Renal cortex interstitium (tissue), 15 donors: ENCODE measurements at places on chromosomes 5 and 9.

GRCh38 chr9:124831642-124832364 lies 21.5 kb upstream of the WDR38 start:
- DNase-seq = no peak

DNA sequence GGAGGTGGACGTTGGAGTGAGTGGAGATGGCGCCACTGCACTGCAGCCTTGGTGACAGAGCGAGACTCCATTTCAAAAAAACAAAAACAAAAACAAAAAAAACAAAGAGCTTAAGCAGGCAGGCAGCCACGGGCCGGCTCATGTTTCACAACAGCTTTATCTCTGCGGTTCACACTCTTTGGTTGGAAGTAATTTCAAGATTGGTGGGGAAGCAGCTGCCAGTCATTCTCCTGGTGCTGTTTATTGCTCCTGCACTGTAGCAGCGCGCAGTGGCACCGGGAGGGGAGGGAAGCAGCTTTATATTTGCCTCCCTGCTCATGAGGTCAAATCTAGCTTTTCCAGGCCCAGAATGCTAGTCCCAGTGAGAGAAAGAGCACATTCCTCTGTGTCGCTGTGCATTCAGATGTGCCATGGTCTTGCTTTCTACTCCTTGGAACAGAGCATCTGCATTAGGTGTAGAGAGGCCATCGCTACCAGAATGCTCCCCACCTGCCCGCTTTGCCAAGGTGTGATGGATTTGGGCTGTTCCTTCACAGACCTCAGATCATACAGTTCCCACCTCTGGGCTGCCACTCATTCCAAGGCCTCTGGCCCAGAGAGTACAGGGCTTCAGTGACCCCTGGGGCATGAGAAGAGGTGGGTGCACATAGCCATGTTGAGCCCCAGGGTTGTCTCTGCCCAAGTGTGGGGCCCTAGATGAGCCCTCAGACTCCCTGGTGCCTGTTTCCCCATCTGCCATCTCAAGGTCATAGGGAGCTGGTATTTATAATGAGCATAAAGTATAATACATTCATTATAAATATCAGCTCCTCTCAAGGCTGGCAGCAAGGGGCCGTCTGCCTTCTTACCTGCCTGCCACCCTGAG lies 270.4 kb downstream of the MED10 start:
- no peak for DNase-seq

DNA sequence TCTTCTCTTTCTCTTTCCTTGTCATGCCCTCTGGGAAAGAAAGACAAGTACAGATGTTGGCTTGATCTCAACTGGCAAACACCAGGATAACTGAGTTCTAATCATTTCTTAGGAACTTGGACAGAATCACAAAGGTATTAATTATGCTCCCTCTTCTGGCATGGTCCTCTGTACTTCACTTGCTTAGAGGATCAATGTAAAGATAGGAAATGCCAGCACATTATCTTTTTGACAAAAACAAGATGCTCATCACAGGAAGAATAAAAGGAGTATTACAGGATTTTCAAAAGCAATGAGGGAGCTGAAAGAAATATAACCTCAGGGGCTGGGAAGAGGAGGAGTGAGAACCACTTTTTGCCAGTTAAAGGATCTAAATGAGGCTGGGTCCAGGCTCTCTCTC lies 70.6 kb downstream of the LHFPL2 start:
- no peak for DNase-seq

DNA sequence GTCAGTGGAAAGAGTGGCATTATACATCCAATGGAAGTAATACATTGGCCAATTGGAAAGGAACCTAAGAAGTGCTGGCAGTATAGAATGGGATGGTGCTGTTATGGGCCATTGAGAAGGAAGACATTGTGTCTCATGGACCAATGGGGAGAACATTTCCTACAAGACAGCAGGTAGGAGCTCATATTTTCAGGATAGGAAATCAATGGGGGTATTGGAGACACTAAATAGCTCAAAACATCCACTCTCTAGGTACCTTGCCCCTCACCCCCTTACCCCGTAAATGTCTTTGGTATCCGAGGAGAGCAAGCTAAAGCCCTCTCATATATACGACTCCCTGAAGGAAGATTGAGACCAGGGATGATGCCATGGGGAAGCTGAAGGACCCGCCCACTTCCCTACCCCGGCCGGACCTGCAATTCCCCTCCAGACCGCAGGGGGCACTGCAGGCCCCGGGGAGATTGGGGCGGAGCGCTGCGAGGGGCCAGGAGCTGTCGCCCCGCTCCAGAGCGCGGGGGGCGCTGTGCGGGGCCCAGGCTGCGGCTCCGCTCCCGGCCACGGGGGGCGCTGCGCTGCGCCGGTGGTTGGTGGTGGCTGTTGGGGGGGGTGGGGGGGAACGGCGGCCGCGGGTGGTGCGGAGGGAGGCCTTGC lies at the start of gene KDM3B:
Gene KDM3B (plus strand): TSS at position 615 of the 651 bp plus-strand sequence. CDS start 111 bp downstream, outside the sequence.
- DNase-seq = peak; percentile 79

- DNase-seq = no peak
Measured at GRCh38 chr9:108416324-108416723, 439.5 kb downstream of the ACTL7B start.

DNA sequence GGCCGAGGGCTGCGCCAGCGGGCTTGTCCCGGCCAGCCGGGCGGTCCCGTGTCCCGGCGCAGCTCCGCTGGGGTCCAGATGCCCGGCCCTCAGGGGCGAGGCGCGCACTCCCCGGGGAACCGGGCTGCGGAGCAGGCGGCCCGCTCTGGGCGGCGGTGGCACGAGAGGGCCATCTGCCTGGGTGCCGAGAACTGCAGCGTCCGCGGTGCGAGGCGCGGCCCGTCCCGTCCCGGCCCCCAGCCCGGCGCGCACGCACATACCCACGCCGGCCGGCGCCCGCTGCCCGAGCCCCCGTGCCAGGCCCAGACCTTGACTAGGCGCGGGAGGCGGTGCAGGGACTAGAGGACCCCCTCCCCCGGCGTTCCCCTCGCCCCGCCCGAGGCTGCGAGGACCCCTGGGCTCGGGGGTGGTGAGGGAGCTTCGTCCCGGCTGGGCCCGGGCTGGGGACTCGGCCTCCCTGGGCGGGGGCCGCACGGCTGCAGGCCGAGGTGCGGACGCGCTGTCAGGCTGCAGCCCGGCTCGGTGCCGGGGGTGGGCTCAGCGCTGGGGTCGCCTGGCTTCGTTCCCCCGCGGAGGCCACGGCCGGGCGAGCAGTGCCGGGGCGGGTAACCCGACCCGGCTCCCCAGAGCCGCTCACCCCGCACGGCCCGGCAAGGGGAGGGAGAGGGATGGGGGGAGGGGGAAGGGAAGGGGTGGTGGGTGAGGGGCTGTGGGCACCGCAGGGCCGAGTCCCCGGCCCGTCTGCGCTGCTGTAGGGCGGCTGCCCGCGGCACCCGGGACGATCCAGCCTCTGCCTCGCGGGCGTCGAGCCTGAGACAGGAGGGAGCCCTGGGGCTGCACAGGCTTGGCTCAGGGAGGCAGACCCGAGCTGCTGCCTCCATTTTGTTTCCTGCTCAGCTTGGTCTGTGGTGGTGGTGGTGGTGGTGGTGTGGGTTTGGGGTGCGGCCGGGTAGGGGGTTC lies 1.2 kb upstream of the NSD1 start:
- DNase-seq = no peak

- no peak for DNase-seq
Measured at GRCh38 chr5:91263898-91264297, 119.2 kb downstream of the ARRDC3 start.

DNA sequence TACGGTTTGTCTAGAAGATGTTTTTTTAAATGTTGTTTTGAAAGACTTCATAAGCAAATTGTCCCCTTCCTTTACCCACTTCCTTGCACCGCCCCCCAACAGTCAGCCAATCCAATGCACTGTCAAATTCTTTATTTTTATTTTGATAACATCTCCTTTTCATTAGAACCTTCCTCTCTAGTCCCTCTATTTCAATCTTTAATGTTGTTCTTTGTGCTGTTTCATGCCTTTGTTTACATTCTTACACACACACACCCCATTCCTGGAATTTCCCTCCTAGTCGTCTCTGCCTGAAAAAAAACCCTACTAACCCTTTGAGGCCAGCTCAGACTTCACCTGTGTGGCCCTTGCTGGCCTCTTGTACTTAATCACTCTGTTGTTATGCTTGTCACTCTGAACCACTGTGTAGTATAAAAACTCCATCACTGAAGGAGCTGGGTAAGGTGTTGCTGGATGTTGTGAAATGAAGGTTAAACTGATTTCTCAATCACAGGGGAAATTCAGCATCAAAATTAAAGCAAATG lies 133.4 kb downstream of the UGCG start:
- no peak for DNase-seq

- no peak for DNase-seq
Measured at GRCh38 chr9:124766815-124767554, 4.1 kb downstream of the NR6A1 start.

DNA sequence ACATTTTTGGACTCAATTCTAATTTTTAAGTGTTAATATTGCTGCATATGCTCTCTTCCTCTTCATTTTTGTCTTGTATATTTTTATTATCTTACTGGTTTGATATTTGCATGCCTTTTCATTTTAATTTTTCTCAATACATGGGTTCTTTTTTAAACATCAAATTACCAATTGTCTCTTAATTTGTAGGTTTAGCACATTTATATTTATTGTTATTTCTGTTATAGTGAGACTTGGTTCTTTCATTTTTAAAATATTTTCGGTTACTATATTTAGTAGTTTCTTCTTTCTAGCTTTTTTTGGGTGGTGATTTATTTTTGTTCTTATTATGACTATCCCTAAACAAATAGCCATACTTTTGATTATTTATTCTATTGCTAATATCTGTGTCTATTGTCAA lies 19.4 kb downstream of the SPINK5 start:
- DNase-seq = no peak

DNA sequence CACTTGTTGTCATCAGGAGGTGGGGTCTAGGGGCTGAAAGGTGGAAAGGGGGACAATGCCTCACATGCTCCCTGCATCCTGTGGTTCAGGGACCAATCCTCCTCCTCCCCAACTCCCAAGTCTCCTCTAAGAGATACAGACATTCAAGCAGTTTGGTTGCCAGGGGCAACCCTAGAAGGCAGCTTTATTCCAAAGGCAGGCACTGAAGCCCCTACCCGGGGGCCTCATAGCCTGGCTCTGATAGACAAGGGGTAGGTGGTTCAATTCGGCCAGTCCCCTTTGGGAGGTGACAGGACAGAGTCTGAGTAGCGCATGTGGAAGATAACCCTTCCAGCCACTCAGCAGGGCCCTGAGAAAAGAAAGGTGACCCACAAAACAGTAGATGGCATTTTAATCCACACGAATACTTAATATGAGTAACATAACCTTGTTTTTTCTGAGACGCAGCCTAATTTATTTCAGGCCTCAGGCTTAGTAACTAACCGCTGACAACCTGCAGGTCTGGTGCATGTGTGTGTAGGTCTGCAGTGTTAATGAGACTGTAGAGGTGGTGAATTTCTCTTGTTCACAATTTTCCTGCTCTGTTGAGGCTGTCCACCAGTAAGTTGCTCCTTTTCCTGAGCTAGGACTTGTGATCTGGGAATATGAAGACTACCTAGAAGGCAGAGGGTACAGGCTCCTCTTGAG lies 31.3 kb upstream of the HSPA9 start:
- DNase-seq = no peak

DNA sequence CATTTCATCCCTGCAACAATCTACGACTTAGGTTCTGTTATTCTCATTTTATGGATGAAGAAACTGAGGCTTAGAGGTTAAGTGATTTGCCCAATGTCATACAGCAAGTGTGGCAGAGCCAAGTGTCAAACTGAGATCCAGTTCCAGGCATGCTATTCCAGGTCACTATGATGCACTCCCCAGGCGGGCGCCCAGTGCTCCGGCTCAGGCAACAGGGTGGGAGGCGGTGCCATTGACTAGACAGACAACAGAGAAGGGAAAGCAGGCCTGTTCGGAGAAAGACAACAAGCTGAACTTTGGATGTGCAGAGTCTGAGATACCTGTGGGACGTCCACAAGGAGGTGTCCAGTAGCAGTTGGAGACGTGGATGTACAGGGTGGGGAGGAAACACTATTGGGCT lies 10.8 kb upstream of the DDX41 start:
- no peak for DNase-seq

- DNase-seq = no peak
Measured at GRCh38 chr5:143065185-143065965, 295.2 kb downstream of the ARHGAP26 start.

- no peak for DNase-seq
Measured at GRCh38 chr9:93587284-93587650, 10.9 kb downstream of the PHF2 start.

GRCh38 chr5:107251151-107251550 lies 419.6 kb downstream of the EFNA5 start:
- DNase-seq = no peak

DNA sequence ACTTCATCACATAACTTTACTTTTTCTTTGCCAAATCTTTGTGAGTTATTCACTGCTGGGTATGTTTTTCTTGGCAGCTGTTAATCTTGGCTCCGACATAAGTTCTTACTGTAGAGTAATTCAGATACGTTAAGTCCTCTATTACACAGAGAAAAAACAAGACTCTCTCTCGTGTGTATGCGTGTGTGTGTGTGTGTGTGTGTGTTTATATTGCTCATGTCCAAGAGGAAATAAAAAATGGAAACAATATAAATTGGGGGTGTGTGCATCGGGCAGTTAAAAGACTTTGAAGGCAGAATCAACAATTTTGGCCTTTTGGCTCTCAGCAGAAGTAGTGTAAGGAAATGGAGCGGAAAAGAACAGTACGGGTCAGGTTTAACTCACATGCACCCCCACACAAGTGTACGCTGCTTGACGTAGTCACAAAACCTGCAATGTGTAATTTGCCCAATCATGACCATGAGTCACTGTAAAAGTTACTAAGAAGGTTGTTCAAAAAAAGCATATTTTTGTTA lies 67.2 kb upstream of the IFNE start:
- DNase-seq = no peak

DNA sequence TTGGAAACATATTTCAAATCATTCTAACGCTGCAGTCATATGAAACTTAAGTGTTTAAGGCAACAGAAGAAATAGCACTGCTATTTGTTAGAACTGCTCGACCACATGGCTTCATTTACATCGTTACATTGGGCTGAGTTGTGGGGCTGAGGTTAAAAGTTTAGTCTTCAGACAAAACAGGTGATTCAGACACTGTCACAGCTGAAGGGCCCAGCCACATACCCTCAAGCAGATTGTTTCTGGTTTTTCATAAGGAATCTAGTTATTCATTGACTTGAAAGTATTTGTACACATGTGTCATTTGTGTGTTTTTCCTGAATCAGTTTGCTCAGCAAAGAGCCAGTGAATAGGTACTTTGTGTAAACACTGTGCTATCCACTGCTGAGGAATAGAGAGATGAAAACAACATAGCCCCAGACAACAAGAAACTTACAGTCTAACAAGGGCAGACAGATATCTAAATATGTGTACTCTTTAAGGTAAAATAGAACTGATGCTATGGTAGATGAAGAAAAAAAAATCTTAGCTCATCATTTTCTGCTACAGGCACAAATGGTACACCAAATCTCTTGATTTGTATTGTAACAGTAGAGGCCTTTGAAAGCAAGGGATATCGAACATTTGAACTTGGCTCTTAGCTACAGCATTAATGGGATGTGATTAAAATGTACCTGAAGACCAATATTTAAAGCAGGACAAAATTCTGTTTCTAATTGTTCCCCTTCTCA lies 357.6 kb upstream of the RPS23 start:
- DNase-seq = no peak

GRCh38 chr5:142613271-142613671 lies 72.6 kb downstream of the FGF1 start:
- no peak for DNase-seq
